ENCODE measurements at places on chromosomes 13 and 19.

GRCh38 chr13:73998631-73999030 lies 135.6 kb downstream of the KLF12 start:
- DNase-seq = peak; percentile 8

DNA sequence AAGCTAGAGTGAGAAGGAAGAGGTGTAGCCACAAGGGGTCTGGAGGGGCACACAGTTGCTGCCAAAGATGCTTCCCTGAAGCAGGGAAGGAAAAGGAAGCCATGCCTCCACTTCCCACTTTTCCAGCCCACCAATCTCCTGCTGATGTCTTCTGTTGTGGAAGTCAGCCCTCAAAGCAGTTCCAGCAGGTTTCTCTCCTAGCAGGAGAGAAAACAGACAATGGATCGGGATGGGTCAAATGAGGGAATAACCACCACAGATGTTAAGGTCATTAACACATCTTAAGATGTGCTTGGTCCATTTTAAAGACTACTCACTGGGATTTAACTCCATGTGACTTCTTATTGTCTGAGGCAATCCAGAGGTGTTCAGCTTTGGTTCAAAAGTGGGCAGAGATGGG lies 284.1 kb upstream of the SOX21 start:
- DNase-seq = no peak

DNA sequence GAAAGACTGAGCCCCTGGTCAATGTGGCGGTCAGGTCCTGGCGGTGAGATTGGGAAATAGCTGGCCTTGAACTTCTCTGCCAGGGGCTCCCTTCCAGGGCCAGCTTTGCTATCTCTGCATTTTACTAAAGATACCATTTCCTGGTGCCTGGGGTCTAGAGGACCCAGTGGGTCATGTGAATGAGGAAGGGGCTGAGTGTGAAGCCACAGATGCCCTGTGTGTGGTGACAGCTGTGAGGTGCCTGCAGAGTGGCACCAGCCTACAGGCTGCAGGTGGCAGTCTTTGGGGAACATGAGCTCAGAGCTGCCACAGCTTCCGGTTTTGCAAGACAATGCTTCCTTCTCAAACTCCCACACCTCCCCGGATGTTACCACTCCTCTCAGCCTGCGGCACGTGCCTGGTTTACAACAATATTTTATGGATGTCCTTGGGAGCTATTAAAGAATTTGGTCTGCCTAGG lies 5.2 kb upstream of the MLNR start:
- peak; percentile 61 for DNase-seq

GRCh38 chr19:39558624-39559117 lies 18.7 kb upstream of the EID2 start:
- DNase-seq = peak; percentile 26

GRCh38 chr19:30689474-30689873 lies 317.3 kb downstream of the ZNF536 start:
- DNase-seq = no peak

GRCh38 chr19:5627395-5627904 lies 4.6 kb downstream of the SAFB start:
- peak; percentile 38 for DNase-seq

- DNase-seq = no peak
Measured at GRCh38 chr13:67966065-67966464, 735.9 kb upstream of the PCDH9 start.

GRCh38 chr19:21434516-21434915 lies 37.6 kb downstream of the ZNF493 start:
- DNase-seq = no peak

DNA sequence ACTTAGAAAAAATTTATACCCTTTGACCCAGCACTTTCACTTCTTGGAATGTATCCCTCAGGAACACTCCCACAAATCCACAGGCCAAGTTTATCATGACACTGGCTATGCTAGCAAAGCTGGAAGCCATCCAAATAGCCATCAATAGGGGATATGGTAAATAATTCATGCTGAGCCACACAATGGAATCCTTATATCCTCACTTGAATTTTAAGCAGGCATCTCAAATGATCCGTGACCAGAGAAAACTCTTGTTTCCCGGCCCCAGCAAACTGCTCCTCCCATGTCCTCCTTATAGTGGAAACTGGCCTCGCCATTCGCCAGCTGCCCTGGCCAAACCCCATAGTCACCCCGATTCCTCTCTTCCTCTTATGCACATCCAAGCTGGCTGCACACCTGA lies 37.6 kb downstream of the GRIK5 start:
- no peak for DNase-seq

- DNase-seq = no peak
Measured at GRCh38 chr13:81377921-81378320, 1037.0 kb upstream of the SPRY2 start.

GRCh38 chr13:94956417-94957110 lies 244.2 kb upstream of the SOX21 start:
- no peak for DNase-seq

DNA sequence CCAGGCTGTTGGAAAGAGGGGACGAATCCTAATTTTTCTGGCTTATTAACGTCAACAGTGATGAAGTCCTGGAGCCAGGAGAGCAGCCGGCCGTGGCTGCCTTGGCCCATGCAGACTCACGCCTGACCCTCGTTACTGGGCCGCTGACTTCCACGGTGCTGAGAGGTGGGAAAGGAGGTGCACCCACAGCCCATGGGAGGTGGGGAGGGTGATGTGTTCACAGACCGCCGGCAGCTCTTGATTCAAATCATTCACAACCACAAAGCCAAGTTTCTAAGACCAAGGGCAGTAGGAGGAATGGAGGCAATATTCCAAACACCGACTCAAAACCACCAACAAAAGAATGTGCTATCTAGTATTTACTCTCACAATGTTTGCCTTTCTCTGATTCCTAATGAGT lies 24.3 kb downstream of the COL4A2 start:
- DNase-seq = no peak

DNA sequence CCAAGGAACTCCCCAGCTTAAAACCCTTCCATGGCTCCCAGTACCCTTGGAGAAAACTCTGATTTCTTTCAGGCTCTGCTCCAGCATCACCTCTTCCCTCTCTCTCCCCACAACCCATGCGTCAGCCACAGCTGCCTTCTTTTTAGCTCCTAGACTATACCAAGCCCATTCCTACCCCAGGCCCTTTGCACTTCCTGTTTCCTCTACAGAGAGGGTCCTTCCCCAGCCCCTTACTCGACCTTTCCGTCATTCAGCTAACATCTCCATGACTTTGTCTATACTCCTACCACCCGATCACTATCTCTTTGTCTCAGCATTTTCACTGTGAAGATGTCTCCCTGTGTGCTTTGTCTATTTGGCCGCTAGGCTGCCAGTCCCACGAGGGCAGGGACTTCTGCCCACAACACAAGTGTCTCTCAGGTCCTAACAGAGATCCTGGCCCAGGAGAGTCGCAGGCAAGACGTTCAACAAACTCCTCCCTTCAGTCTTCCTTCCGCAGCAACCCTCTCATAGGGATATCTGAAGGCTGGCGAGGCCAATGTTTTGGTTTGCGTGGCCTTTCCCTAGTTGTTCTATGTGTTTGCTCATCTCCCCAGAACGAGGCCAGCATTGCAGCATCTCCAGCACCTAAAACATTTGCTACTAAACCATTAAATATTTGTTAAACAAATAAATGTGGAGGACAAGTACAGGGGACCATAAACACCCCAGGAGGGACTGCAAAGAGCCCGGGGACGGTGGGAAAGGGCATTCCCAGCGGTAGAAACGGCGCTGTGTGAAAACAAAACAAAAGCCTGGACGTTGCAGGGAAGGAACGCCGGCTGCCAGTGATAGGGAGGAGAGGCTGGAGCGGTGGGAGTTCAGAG lies 816 bp downstream of the CCNP start:
- no peak for DNase-seq

GRCh38 chr19:41248895-41249294 lies 15.3 kb upstream of the HNRNPUL1 start:
- no peak for DNase-seq

GRCh38 chr19:3137119-3137518 lies 1.3 kb downstream of the GNA15 start:
- DNase-seq = no peak

GRCh38 chr13:113652404-113653263 lies 5.4 kb downstream of the ATP4B start:
- DNase-seq = no peak

GRCh38 chr13:98581381-98581780 lies 4.5 kb upstream of the STK24 start:
- no peak for DNase-seq

DNA sequence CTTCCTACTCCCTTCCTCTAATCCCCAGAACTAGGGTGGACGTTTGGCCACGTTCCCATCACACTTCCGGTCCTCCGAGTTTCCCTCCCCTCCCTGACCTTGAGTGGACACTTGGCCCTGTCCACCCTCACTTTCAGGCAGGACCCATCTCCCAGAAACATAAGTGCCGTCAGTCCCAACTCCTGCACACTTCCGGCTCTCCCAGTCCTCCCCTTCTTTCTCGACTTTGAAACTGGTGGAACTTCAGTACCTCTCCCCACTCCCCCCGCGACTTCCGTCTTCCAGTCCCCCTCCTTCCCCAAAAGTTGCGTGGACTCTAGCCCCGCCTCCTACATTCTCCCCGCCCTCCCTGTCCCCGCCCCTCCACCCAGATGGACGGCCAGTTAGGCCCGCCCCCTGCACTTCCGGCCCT lies 278 bp upstream of the ZNF274 start:
- peak; percentile 82 for DNase-seq

- DNase-seq = no peak
Measured at GRCh38 chr13:113061271-113061625, 44.3 kb upstream of the F7 start.

GRCh38 chr13:94157705-94158218 lies 321.7 kb downstream of the DCT start:
- no peak for DNase-seq

- DNase-seq = peak; percentile 31
Measured at GRCh38 chr19:54448040-54448773, 792 bp upstream of the LENG8 start.

DNA sequence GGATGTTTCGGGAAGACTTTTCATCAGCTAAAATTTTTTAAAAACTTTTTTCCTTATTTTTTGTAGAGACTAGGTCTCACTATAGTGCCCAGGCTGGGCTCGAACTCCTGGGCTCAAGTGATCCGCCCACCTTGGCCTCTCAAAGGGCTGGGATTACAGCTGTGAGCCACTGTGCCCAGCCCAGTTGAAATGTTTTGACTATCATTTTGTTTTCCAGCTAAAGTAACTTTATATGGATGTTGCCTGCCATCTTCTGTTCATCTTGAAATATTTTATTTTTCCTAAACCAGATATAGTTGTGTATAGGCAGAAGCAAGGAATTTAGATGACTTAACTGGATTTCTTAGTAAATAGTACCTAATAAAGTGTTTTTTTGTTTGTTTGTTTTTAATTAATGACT lies 7.0 kb downstream of the CAB39L start:
- DNase-seq = no peak

DNA sequence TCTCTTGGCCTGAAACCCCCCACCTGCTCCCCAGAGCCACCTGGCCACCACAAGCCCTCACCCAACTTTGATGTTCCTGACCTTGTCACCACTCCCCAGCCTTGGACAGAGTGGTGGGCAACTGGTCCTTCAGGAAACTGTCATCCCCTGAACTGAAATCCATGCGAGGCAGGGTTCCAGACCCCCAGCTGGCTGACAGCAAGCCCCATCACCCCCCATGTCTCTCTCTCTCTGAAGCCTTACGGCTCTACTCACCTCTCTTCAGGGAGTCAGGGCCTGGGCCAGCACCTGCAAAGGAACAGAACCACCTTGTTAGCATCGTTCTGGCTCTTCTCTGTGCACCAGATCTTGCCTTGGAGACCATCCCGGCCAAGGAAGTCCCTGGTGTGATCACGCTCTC lies 2.6 kb downstream of the LRFN1 start:
- DNase-seq = no peak

DNA sequence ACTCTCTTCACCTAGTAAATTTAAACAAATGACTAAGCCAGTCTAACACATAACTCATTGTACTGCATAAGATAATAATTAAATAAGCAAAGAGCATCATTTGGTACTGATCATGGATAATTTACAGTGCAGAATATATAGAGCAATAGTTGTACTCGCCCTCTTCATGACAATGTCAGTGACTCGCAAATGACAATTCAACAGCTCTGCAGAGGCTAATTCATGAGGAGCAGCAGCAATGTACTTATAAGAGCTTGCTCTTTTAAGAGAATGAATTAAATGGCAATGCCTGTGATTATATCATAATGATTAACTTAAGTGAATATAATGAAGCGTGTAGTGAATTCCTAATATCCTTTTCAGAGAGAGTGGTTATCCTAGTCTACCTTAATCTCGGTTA lies 284.5 kb upstream of the PCDH20 start:
- DNase-seq = no peak

- no peak for DNase-seq
Measured at GRCh38 chr13:112446867-112447266, 70.7 kb downstream of the SPACA7 start.

- DNase-seq = no peak
Measured at GRCh38 chr19:17933414-17934129, 757 bp downstream of the CCDC124 start.

- no peak for DNase-seq
Measured at GRCh38 chr13:52377898-52378297, 28.1 kb downstream of the THSD1 start.

DNA sequence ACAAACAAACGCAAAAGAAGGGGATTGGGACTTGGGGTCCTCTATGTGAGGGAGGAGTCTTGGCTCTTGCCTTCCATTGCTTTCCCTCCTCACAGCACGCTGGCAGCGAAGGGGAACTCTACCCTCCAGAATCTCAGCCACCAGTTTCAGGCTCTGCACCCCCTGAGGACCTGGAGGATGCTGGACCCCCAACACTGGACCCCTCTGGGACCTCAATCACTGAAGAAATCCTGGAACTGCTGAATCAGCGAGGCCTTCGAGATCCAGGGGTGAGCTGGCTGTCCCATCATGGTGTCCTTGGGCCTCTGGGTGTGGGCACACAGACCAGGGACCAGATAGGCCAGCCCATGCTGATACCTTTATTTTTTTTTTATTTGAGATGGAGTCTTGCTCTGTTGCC lies 9.6 kb downstream of the PLEKHG2 start:
- no peak for DNase-seq

DNA sequence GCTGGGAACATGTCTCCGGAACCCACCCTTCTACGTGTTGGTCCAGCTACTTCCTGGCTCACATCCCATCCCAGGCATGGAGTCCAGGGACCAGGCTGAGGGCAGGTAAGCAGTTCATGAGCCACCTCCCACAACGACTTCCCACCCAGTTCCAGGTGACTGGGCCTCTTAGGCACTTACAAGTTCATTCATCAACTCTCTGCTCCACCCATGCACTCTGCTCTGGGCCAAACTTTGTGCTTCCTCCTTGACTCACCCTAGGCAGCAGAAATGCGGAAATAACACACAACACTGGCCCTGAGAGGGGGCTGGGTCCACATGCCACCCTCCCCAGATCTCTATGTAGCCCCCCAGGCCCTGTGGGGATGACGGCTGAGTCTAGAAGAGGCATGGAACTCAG lies 20.5 kb downstream of the IQCN start:
- DNase-seq = no peak

DNA sequence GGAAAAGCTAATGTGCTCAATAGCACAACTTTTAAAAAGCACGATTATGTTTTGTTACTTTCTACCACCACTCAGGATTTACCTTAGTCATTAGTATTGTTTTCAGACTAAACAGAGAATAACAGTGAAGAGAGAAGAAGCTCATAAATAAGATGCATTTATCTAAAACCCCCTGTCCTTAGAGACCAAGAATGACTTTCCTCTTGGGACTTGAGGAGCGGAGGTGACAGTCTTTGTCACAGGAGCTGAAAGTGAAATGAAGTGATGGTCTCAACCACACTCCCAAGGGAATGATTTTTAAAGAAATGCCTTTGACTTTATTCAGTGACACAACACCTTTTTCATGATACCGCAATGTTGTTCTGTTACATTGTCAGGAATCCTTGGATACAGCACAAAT lies 190.6 kb upstream of the NBEA start:
- no peak for DNase-seq

Measured in activated CD4-positive, alpha-beta T cell treated with anti-CD3 and anti-CD28 coated beads, Interleukin-2, amount 50 U/mL, for 16 hours (primary cell).